ENCODE measurements at places on chromosomes 2 and 18.

DNA sequence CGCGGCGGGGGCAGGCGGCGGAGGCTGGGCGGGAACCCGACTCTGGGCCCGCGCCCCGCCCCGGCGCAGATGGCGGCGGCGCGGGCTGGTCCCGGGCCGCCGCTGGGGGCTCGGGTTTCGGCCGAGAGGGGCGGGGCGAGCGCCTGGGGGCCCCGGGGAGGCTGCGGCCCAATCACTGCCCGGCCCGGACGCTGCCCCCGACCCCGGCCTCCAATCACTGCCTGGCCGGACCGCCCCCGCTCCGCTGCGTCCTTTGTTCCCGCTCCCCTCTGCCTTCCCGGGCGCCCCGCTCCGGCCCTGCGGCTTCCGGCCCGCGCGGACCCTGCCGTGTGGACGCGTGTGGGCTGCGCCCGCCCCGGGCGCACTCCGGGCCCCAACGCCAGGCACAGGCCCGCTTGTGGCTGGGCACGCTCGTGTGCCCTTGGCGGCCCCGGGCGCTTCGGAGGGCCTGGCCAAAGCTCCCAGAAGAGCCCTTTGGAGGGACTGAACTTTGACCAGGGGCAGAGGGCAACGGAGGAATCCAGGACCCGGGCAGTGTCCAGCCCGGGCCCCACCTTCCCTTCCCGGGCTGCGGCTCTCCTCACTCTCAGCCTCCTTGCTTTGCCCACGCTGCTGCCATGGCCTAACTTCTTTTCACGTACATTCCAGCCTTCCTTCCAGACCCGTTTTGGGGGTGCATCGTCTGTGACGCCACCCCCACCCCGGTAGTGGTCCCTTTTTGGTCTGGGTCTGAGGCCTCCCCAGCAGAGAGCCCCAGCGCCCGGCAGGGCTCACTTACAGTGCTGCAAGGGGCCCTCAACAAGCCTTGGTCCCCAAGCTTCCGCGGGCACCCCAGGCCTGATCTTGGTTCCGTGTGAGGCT, 27.1 kb upstream of the PTMA start:
- DNase-seq = no peak

- no peak for DNase-seq
These were observed 33.8 kb downstream of the LPIN2 start for GRCh38 chr18:2979129-2979528.

DNA sequence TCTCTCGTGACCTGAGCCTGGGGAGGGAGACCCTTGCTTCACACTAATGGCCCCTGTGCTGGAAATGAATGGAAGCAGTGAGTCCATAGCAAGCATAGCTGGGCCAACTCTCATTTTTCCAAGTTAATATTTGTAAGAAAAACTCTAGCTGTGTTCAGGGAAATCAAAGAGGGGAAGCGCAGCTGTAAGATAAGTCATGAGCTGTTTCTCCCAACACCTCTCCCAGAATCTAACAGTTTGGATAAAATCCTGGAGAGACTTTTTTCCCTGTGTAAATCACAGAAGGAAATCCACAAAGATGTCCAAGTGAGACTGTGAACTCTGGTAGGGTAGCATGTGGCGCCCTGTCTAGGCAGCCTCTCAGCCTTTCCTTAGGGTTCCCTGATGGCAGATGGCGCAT, 27.2 kb downstream of the EDAR start:
- no peak for DNase-seq

GRCh38 chr18:22558945-22559385, 141.2 kb upstream of the CTAGE1 start:
- DNase-seq = no peak

- DNase-seq = no peak
These were observed 104.1 kb upstream of the ITPRID2 start for GRCh38 chr2:181787310-181788048.

DNA sequence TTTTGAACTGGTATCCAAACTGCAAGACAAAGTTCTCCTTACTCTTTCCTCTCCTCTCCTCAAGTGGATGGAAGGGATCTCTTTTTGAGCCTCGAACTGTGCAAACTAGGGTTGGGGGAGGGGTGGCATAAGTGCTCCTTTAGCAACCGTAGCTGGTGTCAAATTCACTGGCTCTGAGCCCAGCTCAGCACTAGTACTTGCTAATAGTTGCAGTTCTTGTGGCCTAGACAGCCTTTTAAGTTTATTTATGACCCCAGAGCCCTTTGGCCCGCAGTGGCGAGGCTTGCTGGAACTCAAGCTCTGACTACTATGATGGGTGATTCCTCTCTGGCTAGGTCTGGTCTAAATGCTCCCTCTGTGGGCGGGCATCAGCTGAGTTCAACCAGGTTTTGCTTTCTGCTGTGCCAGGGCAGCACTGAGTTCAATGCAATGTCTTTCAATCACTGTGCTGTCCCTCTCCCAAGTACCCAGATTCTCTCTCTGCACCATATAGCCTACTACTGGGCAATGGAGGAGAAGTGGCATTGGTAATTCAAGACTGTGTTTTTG, 528.4 kb upstream of the SYT4 start:
- DNase-seq = no peak

DNA sequence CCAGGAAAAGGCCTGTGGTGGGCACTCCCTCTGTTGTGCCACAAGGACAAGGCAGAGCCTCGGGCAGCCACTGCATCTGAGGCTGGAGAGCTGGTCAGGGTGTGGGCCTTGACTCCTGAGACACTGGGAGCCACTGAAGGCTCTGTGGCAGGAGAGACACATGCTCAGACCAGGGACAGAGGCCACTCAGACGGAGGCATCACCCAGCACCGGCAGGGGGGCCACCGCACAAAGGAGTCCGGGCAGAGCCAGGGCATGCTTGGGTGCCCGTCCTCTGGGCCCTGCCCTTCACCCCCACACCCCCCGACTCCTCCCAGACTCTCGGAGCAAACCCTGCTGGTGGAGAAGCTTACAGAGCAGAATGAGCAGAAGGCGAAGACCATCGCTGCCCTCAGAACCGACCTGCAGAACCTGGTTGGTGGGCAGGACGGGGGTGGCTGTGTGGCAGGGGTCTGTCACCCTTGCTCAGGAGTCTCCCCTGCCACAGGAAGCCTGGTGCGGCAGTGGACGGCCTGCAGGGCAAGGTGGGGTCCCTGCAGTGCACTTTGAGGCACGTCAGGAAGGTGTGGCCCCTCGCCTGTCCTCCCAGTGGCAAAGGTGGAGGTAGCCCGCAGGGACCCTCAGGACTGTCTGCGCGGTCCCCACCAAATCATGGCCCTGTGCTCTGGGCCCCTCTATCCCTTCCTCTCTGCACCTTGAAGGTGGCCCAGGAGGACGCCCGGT, 26.0 kb downstream of the CROCC2 start:
- no peak for DNase-seq

DNA sequence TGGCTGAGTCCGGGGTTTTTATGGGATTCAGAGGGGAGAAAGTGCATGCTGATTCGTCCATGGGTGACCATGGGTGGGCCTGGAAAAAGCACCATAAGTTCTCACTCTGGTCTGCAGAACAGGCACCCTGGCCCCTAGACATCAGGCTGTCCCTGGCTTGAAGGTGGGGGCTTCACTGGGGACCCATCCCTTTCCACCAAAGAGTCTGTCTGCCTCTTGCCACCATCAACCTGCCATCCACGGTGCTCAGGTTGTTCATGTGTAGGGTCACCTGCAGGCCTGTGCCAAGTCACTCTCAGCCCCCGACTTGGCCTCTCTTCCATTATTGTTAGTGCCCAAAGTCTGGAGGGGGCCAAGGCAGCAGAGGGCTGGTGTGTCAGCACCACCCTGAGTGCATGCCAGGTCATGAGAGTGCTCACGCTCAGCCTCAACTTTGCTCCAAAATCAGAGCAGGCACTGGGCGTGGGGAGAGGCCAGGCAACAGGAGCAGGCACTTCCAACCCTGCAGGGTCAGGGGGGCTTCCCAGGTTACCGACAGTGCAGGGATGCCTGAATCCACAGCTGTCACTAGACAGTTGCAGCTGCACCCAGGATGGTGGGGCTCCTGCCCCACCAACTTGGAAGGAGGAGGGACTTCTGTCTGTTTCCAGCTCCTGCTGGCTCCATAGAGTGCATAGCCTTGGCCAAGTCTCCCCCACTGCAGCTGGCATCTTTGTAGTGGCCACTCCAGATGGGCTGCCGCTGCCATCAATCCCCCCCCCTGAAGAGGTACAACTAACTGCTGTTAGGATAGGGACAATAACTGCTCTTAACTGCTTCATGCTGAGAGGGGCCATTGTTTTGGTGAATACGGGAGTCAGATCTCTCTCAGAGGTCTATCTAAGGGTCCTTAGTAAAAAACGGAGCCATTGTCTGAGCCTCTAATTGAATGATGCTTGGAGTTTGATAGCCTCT, 209.3 kb downstream of the AKAIN1 start:
- no peak for DNase-seq

GRCh38 chr2:12587729-12588522, 128.8 kb upstream of the TRIB2 start:
- DNase-seq = no peak

GRCh38 chr2:127545796-127546195, 10.3 kb downstream of the MYO7B start:
- no peak for DNase-seq

- DNase-seq = no peak
These were observed 66.3 kb upstream of the GPR45 start for GRCh38 chr2:105175231-105175630.

- DNase-seq = no peak
These were observed 46.5 kb upstream of the ZSWIM2 start for GRCh38 chr2:186895451-186895850.

- no peak for DNase-seq
These were observed 115.1 kb downstream of the STPG4 start for GRCh38 chr2:47039913-47040562.

- DNase-seq = no peak
These were observed 1.6 kb downstream of the TEKT4 start for GRCh38 chr2:94872676-94873361.

DNA sequence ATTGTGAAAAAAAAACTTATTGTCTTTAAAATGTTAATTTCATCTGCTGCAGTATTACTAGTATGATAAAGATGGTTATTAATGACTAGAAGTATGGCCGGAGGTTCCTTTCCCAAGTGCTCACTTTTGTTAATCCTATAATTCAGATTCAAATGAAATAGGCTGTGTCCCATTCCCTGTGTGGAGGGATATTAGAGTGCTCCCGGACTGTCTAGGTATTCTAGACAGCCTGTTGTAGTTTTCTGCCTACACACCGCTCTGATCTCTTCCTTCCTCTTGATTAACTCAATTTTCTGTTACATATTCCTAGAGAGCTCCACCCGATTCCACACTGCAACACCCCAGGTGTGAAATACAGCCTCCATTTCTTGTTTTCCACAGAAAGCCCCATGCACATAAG, 15.4 kb upstream of the DSC3 start:
- no peak for DNase-seq

GRCh38 chr2:15813481-15814266, 126.7 kb upstream of the MYCN start:
- DNase-seq = no peak

DNA sequence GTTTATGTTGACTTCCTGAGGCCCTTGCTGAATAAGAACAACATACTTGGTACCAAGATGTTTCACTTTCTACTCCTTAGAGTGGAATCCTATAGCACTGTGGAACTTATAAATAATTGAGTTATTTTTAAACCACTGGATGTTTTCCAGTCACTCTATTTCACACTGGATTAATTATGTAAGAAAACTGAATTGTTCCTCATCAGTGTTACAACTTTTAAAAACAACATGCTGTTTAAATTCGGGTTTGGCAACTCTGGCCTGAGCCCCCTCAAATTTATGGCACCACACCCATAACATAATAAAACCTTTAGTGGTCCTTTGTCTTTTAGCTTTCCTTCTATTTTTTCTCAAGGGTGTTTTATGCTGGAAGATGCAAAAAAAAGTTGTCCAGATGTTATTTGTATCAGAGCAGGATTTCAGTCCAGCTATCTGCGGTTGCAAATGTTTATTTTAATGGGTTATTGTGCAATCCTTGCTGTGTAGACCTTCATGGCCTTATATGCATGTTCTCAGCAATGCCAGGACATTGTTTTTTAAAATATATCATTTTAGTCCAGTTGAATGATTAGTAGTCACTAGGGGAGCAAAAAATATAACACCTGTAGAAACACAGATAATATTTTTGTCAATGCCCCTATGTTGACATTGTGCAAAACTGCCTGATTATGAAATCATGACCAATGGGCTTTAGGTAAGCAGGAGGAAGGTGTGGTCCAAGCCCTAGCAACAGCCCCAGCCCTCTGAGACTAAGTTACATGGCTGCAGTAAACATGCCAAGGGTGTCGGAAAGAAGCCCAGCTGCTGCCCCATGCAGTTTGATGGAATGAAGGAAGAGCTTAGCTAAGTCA, 638.0 kb upstream of the ZEB2 start:
- no peak for DNase-seq

- DNase-seq = no peak
These were observed 318.9 kb downstream of the CNTNAP5 start for GRCh38 chr2:124343827-124344498.

GRCh38 chr2:194166818-194167217, 1490.2 kb upstream of the SLC39A10 start:
- DNase-seq = no peak

DNA sequence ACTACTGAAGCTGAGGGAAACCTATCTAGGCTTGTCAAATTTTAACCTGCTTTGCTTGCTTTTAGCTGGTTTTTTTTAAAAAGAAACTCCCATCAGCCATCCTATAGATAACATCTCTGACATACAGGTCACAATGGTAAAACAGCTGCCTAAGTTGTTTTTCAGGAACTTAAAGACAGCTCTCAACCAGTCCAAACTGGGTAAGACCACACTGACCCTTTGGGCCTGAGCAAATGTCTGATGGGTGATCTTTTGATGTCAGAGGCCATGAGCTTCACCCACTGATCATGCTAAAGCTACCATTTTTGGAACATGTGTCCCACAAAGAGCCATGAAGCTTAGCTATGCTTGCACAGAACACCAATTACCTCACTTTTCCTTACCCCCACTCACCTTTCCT, 50.0 kb upstream of the TANC1 start:
- no peak for DNase-seq

- DNase-seq = no peak
These were observed 468.7 kb upstream of the FANCL start for GRCh38 chr2:58709687-58710354.

DNA sequence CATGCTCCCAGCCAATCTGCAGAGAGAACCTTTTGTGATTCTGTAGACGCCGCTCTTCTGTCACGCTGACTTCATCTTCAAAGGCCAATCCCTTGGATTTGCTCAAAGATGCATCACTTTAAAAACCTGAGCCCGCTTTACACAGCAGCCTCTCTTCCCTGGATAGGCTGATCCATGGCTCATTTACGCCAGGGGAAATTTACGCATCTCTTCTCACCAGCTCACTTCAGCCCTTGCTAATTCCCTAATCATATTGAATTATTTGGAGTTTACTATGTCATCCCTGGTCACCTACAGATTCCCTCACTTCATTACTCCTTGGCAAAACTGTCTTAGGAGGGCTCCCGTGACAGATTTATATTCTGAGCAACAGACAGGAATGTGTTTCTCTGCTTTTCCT, 256.2 kb downstream of the EN1 start:
- DNase-seq = no peak

GRCh38 chr2:144351687-144352086, 168.2 kb downstream of the ZEB2 start:
- no peak for DNase-seq

DNA sequence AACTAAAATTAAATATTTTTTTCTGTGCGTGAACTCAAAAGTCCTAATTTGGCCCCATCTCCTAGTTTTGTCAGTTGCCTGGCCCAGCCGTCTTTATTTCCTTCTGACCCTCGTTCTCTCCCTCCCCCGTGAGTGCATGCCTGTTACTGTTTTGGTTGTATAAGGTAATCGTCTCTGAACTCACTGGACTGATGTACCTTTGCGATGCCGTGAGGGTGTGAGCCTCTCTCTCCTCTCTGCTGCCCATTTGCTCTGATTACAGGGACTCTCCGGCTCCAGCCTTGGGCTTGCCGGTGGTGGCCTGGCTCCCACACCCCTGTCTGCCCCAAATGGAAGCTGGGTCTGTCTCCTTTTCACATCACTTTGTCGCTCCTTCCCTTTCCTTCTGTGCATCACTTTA, 66.5 kb upstream of the RBM44 start:
- no peak for DNase-seq

Measured in cerebellar nuclear complex (tissue), 1 donor.